ENCODE measurements at places on chromosomes 1 and 21.

GRCh38 chr1:219266524-219266923 lies 92.8 kb downstream of the LYPLAL1 start:
- DNase-seq, result no peak

- DNase-seq, result no peak
Observed at GRCh38 chr1:8285965-8286364, 31.9 kb upstream of the SLC45A1 start.

DNA sequence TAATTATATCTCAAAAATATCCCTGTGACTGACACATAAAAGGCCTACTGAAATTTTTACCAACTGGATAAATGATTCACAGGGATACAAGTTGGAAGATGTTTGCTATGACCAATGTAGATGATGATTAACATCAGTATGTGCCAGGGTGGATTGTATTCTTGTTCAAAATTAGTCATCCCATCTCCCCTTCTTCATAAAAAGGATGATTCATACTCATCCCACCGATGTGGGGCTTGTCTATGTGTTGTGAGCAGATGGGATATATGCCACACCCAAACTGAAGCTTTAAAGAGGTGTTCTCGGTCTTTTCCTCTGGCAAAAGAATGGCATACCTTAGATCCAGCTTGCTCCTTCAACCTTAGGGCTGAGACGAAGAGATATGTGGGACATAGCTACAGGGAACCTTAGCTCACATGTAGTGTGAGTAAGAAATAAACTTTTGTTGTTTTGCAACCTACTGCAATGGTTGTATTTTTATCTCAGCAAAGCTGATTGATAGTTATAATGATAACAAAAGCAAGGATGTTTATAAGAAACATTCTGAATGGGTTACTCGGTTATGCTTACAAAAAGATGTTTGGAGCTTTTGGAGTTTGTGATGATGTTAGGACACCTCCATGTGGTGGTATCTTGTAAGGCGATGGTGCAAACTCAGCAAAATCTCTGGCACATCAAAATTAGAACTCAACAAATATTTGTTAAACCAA lies 29.4 kb downstream of the SPATA17 start:
- no peak for DNase-seq

DNA sequence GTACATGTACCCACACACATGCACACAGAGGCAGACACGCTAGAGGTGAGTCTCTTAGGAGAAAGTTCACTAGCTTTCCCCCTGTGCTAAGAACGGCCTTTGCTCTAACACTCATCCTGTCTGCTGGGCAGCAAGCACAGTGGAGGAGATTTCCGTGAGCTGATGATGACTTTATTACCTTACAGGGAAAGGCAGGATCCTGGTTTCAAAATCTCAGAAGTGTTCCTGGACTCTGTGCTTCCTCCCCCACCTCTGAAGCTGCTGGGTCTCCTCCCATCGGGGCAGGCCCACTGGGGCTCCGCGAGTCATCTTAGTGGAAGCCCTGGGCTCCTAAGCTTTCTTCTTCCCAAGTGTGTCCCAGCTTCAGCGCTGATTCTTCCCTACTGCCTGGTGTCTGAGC lies 2.7 kb downstream of the FAM3B start:
- no peak for DNase-seq

DNA sequence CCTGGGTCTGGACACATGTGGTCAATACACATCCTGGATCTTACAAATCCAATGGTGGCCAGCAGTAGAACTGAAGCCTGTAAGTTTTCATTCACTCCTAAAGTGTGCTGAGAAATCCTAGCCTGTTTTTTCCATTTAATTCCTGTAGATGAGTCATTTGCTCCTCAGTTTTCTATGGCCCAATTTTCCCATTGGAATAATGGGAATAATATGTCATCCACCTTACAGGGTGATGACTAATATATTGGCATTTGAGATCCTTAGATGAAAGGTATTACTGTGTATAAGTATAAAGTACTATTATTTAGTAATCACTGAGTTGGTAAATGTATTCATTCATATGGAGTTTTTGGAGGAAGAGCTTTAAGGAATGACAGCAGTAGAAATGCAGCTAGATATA lies 89.7 kb upstream of the ADAR start:
- no peak for DNase-seq

DNA sequence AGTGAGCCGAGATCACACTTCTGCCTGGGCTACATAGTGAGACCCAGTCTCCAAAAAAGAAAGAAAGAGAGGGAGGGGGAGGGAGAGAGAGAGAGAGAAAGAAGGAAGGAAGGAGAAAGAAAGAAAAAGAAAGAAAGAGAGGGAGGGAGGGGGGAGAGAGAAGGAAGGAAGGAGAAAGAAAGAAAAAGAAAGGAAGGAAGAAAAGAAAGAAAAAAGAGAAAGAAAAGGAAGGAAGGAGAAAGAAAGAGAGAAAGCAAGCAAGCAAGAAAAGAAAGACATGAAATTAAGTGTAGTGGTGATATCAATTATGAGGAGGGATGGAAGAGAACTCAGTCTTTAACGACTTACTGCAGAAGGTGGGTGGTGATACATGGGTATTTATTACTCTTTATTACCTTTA lies 38.5 kb downstream of the CA6 start:
- DNase-seq, result no peak

DNA sequence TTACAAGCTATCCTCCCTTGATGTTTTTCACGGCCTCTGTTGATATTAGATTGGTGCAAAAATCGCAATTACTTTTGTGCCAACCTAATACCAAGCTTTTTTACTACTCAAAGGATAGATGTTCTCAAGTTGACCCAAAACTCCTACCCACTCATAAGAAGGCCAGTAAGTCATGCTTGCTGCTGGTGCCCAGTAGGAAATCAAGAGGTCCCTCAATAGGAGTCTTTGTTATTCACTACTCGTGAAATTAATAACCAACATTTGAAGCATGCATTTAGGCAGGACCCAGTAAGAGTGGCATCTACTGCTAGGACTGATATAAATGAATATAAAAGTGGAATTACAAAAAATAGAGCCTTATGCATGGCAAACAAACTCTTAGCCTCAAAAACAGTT lies 52.6 kb downstream of the APP start:
- no peak for DNase-seq

- no peak for DNase-seq
Observed at GRCh38 chr1:202306535-202307345, 35.0 kb downstream of the UBE2T start.

GRCh38 chr1:55774446-55774845 lies 559.3 kb upstream of the USP24 start:
- DNase-seq, result no peak

DNA sequence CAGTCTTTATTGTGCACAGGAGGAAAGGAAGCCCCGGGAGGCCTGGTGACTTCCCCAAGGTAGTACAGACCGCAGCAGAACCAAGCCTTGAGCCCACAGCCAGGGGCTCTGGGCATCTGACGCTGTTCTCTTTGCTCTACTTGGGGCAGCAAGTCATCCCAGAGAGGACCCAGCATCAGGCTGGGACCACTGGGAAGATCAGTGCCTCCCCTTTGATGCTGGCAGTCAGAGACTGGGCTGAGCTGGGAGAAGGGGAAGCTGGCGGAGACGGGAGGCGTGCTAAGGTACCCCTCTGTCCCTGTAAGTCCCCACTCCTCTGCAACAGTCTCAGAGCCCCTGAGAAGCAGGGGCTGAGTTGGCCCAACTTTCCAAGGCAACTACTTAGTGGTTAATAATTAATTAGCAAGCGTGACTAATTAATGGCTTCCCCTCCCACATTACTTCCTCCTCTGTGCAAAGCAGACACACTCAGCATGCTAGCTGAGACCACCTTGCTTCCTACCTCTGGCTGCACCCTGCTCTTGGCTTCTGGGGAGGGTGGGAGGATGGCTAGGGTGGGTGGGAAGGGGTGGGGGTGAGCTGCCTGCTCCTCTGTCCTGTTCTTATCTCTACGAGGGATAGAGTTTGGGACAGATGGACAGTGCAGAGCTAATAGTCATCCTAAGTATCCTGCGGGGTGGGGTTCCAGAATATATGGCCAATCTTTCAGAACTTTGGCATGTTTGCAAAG lies 1.3 kb downstream of the INAVA start:
- no peak for DNase-seq

DNA sequence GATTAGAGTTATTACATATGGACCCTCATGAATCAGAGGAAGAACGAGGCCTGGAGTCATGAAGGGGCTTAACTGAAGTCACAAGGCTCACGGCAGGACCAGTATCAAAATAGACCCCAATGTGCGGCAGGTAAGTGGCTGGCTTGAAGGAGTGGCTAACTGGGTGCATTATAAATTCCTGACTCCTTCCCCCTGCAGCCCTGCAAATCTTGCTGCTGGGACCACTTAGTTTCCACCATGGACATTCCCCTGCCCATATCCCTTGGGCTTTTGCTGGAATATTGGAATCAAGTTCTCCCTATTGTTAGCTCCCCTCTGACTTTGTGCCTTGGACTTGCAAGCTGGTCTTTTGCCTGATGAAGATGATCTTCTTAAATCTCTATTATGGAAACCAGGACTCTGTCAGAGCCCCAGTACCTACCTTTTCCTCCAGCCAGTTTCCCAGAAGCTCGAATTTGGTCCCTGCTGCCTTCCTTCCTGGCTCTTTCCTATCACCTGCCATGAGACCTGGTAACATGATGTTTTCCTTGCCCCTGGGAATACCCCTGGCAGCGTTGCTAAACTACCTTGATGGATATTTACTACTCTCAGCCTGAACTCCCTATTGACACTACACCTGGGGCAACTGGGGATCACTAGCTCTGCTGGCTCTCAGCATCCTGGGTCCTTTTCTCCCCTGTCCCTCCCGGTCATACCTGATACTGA lies 156.0 kb upstream of the JUN start:
- no peak for DNase-seq

DNA sequence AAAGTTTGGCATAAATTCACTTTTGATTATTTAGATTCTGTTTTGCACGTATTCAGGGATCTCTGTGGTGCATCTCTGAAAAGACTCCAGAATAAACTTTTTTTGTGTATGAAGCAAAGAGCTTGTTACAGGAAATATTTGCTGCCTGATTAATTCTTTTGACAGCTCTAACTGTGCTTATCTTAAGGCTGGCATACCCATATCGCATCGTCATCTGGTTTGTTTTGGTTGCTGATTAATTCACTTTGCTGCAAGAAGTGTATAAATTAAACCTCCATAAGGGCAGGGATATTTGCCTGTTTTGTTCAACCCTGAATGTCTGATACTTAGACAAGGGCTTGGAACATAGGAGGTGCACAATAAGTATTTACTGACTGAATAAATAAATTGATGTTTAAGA lies 17.5 kb upstream of the DUSP10 start:
- no peak for DNase-seq

GRCh38 chr1:214632091-214632490 lies 29.1 kb downstream of the CENPF start:
- peak; percentile 32 for DNase-seq

GRCh38 chr1:59707178-59707791 lies 107.5 kb upstream of the HOOK1 start:
- DNase-seq, result no peak

Measured in CD4-positive, alpha-beta T cell treated with Interleukin-6 at 100 ng/mL for 8 hours (primary cell).